ENCODE measurements at places on chromosomes 2 and 18.
A peak's percentile ranks its signal among the peaks of the same experiment; 100 is the strongest.

- DNase-seq = no peak
These were observed 13.0 kb upstream of the RIOK3 start for GRCh38 chr18:23440131-23440530.

- no peak for DNase-seq
These were observed 82.5 kb downstream of the CMPK2 start for GRCh38 chr2:6783238-6783614.

DNA sequence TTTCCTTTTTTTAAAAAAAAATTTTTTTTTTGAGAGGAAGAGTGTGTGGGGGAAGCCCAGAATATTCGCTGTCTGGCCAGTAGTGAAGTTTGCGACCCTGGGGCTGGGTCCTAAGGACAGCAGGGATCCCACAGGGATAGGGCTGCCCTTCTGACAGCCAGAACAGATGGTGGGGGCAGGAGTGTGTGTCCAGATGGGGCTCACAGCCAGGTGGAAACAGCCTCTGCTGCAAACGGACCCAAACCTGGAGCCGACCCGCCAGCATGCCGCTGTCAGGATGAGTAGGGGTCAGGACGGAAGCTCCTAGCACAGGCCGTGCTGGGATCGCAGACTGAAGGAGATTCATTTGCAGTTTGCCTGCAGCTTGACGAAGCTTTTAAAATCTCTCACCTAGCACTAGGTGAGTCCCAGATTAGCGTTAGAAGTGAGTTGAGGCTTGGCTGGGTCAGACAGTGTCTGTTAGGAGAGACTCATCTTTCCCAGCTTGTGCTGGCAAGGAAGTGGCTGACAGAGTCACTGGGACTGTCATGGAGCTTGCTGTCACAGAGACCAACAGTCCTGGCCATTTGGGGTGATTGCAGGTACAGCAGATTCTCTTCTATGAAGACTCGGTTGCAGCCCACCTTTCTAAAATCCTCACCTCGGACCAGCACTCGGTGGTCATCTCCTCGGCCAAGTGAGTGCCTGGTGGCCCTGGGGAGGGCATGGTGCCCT, 93.4 kb downstream of the DGKD start:
- no peak for DNase-seq

GRCh38 chr2:169162613-169163012, 93.2 kb downstream of the DHRS9 start:
- DNase-seq = no peak

DNA sequence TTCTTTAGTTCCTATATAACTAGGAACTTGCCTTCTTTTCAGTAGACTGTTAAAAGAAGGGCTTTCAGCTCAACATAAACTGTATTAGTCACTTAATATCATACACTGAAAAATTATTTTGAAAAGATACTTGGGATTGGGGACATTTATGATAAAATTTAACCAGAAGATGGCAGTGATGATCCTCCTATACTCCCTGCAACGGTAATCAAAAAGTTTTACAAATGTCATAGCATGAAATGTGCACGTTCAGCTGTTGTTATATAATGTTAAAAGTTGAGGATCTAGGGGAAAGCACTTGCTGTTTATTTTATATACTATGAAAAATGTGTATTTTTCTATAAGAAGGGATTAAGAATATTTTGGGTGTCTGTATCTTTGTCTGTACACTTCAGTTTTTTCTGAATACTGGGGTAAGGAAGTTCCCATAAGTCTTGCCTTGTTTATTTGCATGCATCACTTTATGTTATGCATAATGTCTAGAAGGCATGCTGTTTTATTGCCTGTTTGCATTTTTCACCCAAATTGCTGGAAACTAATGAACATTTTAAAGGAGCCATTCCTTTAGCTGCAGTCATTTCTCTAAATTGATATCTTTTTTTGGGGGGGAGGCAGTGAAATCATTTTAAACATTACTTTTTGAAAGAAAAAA, 19.0 kb downstream of the DYNC1I2 start:
- DNase-seq = no peak

DNA sequence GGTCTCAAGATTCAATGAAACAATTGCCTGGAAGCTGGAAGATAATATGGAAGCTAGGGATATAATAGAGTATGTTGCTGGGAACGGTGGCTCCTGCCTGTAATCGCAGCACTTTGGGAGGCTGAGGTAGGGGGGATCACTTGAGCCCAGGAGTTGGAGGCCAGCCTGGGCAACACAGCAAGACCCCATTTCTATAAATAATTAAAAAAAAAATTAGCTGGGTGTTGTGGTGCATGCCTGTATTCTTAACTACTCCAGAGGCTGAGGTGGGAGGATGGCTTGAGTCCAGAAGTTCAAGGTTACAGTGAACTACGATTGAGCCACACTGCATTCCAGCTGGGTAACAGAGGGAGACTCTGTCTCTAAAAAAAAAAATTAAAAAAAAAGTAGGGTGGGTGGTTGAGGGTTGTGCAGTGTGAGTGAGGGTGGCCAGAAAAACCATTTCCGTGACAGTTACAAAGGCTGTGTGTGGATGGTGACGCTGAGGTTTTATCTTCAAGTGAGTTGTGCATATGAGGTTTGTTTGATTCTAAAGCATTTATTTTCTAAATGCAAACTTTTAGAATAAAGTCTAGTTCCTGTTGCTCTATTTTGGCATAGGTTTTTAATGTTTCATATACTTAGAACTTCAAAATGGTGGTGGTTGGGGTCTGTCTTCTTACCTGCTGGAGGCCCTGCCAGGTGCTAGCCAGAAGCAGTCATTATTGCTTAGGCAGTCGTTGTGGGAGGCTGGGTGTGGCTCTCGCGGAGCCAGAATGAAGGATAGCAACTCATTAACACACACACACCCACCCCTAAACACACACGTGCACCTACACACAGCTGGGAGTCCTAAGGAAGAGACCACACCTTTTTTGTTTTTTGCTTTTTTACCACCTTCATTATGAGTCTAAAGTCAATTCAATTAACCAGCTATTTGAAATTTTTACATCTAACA, 4.7 kb upstream of the IL1R2 start:
- DNase-seq = peak; percentile 85
